Stimulated activated CD8-positive, alpha-beta memory T cell treated with anti-CD3 and anti-CD28 coated beads, Interleukin-2, amount 100 ng/mL, for 1 hour (primary cell): ENCODE measurements at places on chromosomes 12 and 14.

- DNase-seq: no peak
These were observed 94.6 kb downstream of the DACT1 start for GRCh38 chr14:58732387-58732786.

GRCh38 chr12:10867381-10867780 lies 16.7 kb downstream of the PRH1 start:
- DNase-seq: no peak

- peak; percentile 8 for DNase-seq
These were observed 63.6 kb upstream of the DLK1 start for GRCh38 chr14:100662879-100663760.

DNA sequence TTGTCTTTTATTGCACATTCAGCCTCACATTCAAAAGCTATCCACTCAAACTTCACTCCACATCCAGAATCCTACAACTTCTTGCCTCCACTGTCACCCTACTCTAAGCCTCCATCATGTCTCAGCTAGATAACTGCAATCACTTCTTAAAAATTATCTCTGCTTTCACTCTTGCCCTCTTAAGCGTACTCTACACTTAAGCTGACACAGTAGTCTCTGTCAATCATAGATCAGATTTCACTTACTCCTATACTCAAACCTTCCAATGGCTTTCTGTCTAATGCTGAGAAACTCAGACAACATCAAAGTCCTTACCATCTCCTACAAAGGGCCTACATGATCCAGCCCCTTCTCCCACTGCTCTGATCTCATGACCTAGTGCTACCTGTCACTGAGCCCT lies 304.1 kb downstream of the ITPR2 start:
- DNase-seq: no peak

DNA sequence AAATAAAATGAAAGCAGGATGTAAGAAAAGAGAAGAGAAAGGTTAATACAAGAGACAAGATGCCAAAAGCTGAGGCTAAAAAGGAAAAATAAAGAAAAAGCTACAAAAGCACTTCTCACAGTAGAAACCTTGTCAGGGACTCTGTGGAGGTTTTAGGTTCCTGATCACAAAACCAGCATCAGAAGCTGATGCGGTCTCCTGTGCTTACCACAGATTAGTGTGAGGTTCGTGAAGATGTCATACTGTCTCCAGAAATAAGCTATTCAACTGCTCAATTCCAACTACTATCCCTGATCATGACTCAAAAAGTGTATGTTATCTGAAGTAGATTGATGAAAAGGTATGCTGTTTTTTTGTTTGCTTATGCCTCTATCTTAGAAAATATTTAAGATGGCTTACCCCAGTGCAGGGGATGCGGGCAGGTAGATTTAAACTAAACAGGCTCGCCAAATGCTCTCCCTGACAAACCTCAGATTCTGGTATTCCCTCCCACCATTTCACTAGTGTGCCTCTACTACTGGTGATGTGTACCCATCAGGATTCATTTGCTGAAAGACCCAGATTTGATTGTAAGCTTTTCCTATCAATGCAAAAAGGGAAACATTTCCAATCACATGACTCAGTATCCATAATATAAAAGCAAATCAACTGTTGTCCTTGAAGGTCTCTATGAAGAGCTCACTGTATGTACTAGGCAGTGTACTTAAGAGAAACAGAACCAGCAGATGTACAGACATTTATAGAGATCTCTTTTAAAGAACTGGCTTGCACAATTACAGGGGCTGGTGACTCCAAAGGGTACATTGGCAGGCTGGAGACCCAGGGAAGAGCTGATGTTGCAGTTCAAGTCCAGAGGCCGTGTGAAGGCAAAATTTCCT lies 169.5 kb upstream of the FOXN3 start:
- no peak for DNase-seq

DNA sequence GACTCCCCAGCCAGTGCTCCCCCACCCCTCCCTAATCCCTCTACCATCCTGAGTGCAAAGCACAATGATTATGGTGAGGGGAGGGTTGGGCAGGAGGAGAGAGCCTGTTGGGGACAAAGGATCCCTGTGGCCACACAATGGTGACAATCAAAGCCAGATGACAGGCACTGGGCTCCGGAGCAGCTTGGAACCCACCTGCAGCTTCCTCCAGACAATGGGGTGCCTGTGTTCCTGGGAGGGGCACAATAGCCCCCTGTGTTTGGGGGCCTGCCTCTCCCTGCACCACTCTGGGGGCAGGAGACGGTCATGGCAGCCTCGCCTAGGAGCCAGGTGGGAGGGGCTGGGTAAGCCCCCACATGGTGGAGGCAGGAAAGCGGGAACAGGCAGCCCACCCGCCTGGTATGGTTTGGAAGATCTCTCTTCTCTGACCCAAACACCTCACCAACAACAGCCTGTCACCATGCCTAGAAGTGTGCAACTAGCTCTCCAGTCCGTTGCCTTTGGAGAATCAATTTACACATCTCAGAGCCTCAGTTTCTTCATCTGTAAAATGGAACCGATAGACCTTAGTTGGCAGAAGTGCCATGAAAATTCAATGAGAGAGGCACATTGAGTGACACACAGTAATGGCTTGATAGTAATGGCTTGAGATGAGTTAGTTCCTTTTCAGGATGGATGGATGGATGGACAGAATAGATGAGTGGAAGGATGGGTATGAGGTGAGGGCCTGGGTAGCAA lies 53.0 kb downstream of the MVK start:
- DNase-seq: no peak

- no peak for DNase-seq
These were observed 4.6 kb upstream of the VRK1 start for GRCh38 chr14:96792591-96792990.

DNA sequence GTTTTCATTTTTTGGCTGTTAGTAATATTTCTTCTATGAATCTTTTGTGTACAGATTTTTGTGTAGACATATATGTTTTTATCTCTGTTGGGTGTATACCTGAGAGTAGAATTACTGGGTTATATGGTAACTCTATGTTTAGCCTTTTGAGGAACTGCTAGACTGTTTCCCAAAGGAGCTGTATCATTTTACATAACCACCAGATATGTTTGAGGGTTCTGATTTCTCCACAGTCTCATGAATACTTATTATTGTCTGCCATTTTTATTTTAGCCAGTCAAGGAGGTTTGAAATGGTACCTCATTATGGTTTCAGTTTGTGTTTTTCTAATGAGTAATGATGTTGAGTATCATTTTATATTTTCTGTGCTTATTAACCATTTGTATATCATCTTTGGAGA lies 1.9 kb downstream of the PCNX4 start:
- no peak for DNase-seq

GRCh38 chr12:113251404-113252070 lies 30.3 kb downstream of the TPCN1 start:
- no peak for DNase-seq

- DNase-seq: no peak
These were observed 1.1 kb downstream of the SERPINA1 start for GRCh38 chr14:94387051-94388026.

GRCh38 chr14:66311990-66312389 lies 174.2 kb upstream of the CCDC196 start:
- DNase-seq: no peak

DNA sequence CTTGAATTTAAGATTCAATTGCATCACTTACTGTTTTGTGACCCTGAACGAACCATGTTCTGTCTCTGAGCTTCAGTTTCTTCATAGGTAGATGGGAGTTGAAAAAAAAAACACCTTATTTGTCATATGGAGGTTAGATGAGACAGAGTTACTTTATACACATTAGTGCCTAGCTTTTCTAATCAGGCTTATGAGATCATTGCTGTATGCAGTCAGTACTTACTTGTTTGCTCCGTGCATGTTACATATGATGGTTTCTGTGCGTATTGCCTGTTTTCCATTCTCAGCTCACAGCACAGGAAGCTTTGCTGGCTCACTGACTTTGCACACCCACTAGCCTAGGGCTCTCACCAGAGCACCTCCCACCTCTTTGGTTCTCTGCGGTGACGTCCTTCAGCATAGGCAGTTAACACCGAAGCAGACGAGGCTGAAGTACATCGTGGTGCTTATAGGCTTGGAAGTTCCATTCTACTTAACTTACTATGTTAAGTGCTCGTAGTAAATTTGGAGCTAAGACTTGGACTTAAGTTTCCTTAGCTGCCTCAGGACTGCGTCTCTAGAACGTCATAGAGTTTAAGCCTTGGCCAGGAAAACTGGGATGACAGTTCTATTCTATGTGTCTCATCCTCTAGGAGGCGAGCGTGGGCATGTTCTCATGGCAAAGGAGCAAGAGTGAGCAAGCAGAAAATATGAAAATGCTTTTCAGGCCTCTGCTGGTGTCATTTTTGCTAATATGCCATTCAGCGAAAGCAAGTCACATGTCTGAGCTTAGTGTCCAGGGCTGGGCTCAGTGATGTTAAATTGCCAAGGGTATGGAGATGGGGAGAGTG lies 57.3 kb downstream of the NRXN3 start:
- no peak for DNase-seq

DNA sequence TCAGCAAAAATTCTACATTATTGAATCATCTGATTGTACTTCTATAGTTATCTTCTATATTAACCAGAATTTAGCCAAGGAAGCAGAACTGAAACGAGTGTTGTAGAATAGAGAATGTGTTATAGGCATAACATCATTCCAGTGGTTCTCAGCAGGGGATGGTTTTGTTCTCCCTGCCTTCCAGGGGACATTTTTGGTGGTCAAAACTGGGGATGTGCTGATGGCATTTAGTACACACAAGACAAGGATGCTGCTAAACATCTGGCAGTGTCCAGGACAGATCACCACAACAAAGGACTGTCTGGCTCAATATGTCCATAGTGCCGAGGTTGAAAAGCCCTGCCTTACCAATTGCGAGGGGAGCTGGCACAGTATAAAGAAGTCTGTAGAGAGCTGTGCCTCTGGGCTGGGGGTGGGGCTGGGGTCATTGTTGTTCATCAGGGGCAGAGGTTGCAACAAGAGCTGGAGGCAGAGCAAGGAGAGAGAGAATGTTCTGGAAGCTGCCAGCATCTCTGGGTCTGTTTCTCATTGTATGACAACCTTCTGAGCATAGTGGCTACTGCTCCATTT lies 1472.8 kb downstream of the AACS start:
- DNase-seq: no peak

GRCh38 chr12:71759941-71760340 lies 5.3 kb downstream of the RAB21 start:
- DNase-seq: no peak

GRCh38 chr14:24368562-24369252 lies 723 bp downstream of the NFATC4 start:
- no peak for DNase-seq

DNA sequence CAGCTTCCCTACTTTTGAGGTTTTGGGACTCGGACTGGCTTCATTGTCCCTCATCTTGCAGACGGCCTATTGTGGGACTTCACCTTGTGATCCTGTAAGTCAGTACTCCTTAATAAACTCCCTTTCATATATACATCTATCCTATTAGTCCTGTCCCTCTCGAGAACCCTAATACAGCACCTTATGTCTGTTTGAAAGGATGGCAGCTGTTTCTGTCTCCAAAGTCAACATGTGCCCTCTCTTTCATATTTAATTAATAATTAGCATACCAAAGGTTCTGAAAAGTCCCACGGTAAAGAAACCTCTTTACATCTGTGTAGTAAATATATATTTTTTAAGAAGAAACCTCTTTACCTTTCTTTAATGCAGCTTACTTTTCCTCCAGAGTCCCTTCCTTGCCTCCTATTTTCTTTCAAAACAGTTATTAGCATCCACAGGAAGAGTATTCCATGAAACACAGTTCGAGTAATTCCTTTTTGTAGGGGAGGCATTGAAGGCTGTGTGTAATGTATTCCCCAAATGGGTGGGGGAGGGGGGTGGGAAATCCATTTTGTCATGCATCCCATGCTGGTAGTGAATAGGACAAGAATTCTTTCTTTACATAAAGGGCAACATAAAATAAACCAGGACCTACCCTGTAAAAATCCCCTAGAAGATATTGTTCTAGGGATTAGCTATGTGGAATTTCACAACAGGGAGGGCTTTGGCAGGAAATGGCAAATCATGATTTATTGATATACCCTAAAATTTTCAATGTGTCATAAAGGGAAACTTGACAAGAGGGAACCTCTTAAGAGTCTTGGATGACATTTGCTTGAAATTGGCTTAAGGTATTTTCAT lies 241.5 kb downstream of the SUDS3 start:
- DNase-seq: no peak

DNA sequence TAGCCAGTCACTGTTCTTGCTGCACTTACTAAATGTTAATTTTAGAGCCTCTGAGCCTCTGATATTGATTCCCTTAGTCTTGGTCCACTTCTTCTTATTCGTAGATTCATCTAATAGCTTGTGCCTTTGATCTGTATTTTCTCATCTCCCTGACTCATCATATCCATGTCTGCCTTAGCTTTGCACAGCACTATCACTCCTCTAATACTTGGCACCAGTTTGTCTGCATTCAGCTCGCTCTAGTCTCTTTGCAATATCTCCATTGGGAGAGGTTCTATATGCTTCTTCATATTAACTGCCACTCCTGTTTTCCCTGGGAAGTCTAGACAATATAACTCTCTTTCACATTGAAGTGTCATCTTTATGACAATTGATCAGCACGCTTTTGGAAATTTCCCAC lies 68.5 kb upstream of the CSRP2 start:
- no peak for DNase-seq

- DNase-seq: no peak
These were observed 101.5 kb downstream of the BMP4 start for GRCh38 chr14:53855127-53855526.

DNA sequence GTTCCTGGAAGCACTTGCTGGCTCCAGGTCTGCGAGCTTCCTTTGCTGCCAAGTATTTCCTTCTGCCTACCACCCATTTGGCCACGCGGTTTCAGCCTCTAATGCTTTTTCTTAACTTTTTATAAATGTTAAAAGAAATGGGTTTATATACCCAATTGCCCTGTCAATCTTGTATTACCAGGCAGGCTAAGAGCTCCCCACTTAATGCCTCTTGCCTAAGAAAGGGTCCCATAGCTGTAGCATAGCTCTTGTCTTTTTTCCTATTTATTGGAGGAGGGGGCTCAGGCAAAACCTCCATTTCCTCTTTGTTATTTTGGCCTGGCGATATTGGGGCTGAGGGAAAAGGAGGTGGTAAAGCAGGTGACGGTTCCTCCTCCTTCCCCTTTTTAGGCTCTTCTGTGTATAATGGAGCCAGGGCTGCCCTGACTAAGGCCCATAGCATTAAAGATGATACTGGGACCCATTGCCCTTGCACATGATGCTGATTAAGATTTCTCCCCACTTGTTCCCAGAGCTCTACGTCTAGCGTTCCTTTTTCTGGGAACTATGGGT lies 21.6 kb upstream of the BLTP3B start:
- DNase-seq: no peak

DNA sequence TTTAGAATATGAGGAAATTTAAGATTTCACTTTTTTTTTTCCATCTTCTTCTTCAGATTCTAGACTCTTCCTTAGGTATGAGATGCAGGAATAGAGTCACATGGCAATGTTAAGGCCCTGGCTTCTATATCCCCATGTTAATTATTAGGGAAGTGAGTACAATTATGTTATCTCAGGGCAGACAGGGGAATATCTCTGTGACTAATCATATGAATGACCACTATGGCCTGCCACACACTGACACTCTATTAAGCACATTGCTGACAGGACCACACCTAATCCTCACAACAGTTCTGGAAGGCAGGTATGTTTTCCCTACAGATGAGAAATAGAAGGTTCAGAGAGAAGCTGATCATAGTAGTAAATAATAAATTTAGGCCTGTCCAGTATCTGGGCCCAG lies 69.4 kb upstream of the PTPRQ start:
- DNase-seq: no peak

- no peak for DNase-seq
These were observed 4.3 kb upstream of the AQP6 start for GRCh38 chr12:49968471-49968870.

- no peak for DNase-seq
These were observed 343.9 kb downstream of the LRFN5 start for GRCh38 chr14:41950428-41951151.
